ENCODE measurements at places on chromosomes 7 and 10.

- DNase-seq, result no peak
These were observed 10.9 kb upstream of the GDF2 start for GRCh38 chr10:47311193-47311931.

DNA sequence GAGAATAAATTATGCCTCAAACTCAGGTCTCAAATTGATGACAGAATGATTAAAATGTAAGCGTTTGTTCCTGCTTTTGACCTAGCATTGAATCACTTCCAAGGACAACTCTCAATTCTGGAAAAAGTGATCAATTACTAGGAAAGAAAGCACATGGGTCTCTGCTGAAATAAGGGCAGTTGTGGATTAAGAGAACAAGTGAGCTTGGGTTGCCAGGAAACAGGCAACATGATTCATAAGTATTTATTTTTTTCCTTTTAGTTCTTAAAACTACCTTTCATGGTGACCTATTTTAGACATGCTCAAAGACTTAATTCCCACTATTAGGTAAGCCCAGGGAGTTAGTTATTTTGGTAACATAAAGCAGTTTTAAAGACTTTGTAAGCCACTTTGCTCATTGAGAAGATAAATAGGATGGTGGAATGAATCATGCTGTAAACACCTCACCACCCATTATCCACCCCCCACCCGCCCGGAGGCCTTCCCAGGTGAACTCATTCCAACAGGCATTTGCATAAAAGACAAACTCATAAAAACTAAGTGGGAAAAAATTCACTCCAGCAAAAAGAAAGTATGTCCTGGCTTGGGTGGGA is 728.3 kb downstream of the SORCS1 start:
- DNase-seq, result peak; percentile 47

- DNase-seq, result no peak
These were observed 528.8 kb upstream of the PCDH15 start for GRCh38 chr10:55329796-55330195.

- DNase-seq, result no peak
These were observed 23.9 kb upstream of the SPAM1 start for GRCh38 chr7:123901101-123901500.
